ENCODE measurements at places on chromosomes 6 and 20.
A peak's percentile ranks its signal among the peaks of the same experiment; 100 is the strongest.

- peak; percentile 47 for DNase-seq
Measured at GRCh38 chr6:13486679-13487121, 700 bp downstream of the GFOD1 start.

DNA sequence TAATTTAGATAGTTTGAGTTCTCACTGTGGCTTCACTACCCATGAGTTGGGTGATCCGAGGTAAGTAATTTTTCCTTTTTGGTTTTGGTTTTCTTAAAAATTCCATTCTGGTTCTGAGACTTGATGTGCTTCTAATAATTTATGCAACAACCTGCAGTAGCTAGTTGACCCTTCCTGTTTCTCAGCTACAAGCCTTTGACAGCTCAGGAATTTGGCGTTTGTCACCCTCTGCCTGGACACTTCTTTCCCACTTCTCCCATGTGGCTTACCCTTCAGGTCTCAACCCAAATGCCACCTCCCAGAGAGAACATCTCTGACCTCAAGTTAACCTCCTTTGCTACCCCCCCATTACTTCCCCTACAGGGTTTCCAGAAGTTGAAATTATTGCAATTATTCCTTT, 49.7 kb upstream of the TSHZ2 start:
- DNase-seq: no peak

- no peak for DNase-seq
Measured at GRCh38 chr6:154668156-154668555, 65.1 kb upstream of the SCAF8 start.

GRCh38 chr6:16681260-16681873, 79.9 kb downstream of the ATXN1 start:
- no peak for DNase-seq

DNA sequence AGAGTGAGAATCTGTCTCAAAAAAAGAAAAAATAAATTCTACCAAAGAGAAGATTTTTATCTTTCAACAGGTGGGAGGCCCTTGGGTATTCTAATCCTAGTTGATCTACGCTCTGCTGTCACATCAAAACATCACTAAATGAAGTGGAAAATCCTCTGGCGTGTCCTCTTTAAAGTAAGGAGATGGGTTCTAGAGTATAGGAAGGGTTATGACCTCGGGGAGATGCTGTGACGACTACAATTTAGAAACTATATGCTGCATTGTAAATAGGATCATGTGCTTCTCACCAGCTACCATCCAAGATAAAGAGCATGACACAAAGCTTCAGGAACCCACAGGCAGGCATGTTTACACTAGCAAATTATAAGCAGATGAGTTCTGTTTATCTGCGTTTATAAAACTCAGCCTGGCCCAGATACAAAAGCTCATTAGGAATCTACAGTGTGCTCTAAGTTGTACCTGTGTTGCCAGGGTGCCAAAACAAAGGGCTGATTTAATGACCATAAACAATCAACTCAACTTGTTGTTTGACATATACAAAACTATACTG, 197.1 kb upstream of the PLN start:
- DNase-seq: no peak

DNA sequence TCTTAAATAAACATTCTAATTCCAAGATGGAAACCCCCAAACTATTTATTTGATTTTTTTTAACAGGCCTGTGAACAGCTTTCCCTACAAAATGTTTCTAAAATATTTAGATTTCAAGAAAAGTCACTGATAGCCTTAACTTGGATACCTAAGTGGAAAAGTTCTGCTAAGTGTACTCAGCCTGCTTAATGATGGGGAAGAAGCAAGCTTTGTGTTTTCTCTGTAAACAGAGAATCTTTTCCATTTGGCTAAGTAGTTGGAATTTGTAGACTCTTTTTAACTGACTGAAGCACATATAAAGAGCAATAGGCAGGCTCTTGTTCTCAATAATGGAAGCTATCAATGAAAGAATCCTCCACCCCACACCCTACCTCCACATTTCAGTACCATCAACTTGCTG, 108.2 kb downstream of the KIF6 start:
- no peak for DNase-seq

DNA sequence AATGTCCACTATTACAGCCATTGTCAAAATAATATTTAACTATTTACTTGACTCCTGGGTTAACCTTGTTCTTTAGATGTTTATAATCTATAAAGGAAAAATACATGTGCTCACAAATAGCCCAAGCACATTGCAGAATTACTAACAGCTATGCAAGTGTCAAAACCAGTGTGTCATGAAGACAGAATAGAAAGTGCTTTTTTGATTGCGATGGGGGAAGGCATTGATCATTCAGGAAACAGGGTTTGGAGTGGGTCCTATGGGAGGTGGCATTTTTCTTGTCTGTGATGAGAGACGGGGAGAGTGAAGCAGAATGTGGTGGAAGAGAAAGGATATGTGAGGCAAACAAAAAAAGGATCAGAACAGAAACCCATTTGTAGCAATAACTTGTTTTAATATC, 1.0 kb upstream of the AGPAT4 start:
- no peak for DNase-seq

All from CD4-positive, alpha-beta T cell treated with Interleukin-21 for 1 hour (primary cell).